ENCODE measurements at places on chromosomes 7 and 10.

- no peak for DNase-seq
These were observed 99.5 kb downstream of the SPDYE5 start for GRCh38 chr7:75591467-75592255.

GRCh38 chr7:49376817-49377375 lies 396.5 kb upstream of the VWC2 start:
- no peak for DNase-seq

- no peak for DNase-seq
These were observed 5.1 kb downstream of the AUTS2 start for GRCh38 chr7:69603351-69603750.

DNA sequence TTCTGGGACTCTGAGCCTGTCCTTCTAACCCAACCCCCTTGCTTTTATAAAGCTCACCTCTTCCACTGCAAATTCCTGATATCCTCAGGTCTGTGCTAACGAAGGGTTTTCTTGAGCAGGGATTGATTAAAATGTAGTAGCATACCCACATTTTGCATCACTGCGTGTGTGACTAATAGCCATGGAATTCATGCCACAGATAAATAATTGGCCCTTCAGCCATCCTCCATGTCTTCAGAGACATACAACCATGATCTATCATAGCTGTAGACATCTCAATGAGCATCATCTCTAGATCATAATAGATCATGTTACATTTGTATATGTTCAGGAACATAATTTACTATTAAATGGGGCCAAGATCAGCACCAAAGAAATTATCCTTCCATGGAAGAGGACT lies 990.3 kb downstream of the KCNMA1 start:
- no peak for DNase-seq

GRCh38 chr10:97279121-97279815 lies 13.2 kb downstream of the ARHGAP19 start:
- no peak for DNase-seq

DNA sequence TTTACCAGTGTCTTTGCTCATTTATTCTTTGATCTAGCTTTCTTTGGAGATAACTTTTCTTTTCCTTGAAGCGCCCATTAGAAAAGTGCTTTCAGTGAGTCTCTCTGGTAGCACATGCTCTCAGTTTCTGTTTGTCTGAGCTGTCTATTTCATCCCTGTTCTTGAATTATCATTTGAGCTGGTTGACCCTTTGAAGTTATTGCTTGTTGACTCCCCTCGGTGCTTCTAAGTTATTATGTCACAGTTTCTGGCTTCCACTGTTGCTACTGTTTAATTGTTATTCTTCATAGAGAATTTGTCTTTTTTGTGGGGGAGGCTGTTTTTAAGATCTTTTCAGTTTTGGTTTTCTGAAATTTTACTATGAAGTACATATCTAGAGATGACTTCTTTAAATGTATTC lies 11.4 kb upstream of the PRF1 start:
- no peak for DNase-seq

DNA sequence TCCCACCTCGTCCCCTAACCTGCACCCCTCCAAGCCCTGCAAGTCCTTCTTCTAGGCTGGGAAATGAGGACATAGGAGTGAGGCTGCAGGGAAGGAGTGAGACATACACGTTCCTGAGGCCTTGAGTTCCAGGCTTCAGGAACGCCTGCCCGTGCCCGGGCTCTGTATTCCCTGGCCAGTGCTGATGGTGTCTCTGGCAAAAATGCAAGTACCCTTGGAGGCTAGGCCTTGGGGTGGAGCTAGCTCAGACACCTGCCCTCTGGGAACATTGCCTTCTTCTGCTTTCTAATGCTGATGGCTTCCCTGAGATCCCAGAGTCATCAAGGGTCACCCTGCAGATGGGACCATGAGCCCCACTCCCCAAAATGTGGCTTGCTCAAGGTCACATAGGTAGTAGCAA lies 76.0 kb downstream of the GRK5 start:
- DNase-seq: no peak

DNA sequence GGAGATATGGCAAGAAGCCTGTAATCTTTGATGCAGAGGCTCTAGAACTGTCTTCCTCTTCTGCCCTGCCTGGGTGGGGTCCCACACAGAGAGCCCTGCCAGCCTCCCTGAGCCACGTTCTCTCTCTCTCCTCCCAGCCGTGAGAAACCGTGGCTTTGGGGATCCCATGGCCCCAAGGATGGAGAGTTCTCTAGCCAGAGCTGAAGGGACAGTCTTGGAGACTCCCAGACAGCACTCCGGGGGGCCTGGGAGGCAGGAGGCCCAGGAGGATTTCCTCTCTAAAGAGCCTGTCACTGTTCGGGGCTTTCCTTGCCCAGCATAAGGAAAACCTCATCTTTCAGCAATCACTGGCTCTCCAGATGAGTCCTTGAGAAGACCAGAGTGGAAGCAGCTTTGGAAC lies 227.1 kb downstream of the ARHGAP12 start:
- no peak for DNase-seq

DNA sequence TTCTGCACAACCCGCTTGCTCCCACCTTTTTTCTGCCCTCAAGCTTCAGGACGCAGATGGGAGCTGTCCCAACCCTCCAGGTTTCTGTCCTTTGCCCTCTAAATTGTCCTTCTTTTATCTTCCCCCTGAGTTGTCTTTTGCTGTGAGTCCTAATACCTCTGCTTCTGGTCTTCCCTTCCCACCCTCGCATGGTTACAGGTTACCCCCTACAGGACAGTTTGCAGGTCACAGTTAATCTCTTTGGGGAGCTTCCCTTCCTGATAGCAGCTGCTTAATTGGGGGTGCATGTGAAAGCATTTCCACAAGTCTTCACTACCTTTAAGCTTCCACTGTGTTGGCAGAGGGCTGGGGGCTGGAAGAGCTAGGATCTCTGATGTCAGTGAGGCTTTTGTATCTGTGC lies 121.5 kb upstream of the CXCL12 start:
- DNase-seq: no peak

- no peak for DNase-seq
These were observed 19.1 kb upstream of the LEP start for GRCh38 chr7:128221929-128222403.

DNA sequence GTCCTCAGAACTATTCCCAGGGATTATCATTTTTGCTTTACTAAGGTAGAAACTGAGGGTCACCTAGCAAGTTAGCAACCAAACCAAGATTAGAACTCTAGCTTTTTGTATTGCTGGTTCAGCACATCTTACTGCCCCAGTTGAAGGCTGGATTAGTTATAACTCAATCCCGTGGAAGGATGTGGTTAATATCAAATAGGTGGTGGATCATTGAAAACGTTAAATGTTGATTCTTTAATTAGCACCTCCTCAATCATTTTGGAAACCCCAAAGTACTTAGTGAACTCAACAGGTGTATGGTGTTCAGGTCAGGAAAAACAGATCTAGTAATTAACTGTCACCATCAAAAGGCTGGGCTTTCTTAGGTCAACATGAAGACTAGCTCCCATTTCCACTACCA lies 152.4 kb downstream of the ARID5B start:
- no peak for DNase-seq

DNA sequence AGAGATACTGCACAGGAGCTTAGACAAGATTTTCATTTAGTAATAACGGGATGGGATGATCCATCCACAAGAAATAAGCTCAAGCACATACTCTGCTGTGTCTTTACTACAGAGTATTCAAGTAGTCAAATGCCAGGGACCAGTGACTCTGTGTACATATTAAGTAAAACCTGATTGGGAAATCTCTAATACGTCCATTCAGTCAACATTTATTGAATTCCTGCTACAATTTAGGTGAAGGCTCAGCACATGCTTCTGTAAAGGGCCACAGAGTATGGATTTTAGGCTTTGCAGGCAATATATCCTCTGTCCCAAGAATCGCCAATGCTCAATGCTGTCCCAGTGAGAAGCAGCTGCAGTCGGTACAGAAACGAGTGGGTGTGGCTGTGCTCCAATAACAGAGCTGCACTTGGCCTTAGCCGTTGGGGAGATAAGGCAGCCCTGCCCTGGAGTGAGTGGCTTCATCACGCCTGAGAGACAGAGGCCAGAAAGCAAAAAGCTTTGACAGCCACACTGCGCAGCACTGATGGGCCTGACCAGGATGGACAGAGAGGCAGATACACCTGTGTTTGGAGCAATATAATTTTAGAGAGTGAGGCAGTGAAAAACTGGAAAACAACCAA lies 186.8 kb downstream of the PARD3 start:
- no peak for DNase-seq

Data from amygdala (tissue), 56 donors.